Stimulated activated CD4-positive, alpha-beta T cell treated with anti-CD3 and anti-CD28 coated beads, Interleukin-15, amount 100 ng/mL, for 48 hours (primary cell): ENCODE measurements at places on chromosomes 3 and 15.

DNA sequence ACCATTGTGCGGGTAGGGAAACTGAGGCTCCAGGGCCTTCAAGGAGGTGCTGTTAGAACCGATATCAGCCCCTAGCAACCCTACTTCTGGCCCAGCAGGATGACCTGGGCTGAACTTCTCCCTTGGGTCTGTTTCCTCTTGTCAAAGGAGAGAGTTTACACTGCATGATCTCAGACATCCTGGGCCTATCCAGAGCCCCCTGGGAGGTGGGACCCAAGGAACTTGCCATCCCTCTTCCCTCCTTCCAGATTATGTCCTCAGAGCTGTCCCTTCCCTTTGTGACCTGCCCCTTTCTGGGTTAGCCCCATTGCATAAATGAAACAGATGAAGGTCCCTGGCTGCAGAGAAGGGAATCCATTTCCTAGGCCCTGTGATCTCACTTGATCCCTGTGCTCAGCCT lies 12.3 kb upstream of the DNAH1 start:
- no peak for DNase-seq

DNA sequence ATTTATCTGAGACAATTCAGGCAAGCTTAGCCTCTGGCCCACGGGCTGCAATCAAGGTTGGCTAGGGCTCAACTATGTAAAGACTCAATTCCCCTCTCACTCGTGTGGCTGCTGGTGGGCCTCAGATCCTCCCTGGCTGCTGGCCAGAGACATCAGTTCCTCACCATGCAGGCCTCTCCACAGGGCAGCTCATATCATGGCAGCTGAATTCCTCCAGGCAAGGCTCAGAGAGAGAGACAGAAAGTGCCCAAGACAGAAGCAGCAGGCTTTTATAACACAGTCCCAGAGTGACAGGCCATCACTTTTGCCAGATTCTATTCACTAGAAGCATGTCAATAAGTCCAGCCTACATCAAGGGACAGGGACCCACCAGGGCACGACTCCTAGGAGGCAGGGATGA lies 63.2 kb downstream of the XXYLT1 start:
- no peak for DNase-seq

- no peak for DNase-seq
These were observed 89.6 kb downstream of the GMPS start for GRCh38 chr3:155960060-155960459.

DNA sequence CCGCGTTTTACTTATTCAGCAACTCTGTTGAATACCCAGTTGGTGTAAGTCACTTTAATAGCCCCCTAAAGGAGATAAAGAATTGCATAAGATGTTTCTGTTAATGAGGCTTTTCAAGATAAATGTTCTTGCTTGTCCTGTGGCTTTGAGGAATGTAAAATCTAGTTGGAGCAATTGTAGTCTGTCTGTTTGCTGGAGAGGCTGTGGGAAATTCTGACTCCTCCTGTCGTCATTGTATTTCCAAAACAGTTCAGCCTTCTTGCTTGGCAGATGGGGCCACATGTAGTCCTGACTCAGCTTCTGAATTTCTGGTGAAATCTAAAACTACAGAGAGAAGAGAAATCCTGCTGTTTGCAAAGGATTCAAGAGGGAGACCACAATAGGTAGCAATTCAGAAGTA lies 114.4 kb downstream of the RYR3 start:
- no peak for DNase-seq

GRCh38 chr15:64582202-64582601 lies 121.8 kb downstream of the ZNF609 start:
- no peak for DNase-seq

GRCh38 chr15:22735781-22736180 lies 50.7 kb upstream of the NIPA1 start:
- no peak for DNase-seq
